DMS153 (cell line): ENCODE measurements at places on chromosomes 13 and 19.

- no peak for DNase-seq
These were observed 213.4 kb downstream of the ENOX1 start for GRCh38 chr13:43573361-43573740.

GRCh38 chr13:30744681-30745077 lies 9.3 kb downstream of the ALOX5AP start:
- no peak for DNase-seq

GRCh38 chr19:2289714-2290435 lies 7.9 kb upstream of the PEAK3 start:
- no peak for DNase-seq

DNA sequence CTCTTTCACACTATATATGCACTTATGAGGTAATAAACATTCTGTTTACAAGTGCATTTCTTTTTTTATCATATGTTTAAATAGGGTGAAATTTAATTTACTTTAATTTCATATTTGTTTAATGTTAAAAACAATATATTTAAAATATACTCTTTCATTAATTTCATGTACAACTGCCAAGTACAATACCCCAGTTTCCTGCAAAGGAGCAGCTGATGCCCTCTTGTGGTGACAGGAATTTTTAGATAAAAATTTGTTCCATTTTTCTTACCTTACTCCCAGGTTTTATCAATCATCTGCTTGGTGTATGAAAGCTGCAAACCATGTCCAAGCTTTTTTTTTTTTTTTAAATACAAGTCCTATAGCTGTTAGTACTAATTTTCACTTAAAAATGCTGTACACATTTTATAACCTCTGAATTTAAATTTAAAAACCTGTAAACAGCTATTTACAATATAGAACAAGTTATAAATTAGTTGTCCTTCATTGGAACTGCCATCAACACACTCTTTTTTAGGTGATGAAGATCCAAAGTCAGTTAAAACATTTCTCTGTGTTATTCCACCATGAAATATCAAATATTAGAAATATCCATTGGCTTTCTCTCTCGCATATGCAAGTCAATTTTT lies 4.9 kb downstream of the PCDH20 start:
- DNase-seq = peak; percentile 1

DNA sequence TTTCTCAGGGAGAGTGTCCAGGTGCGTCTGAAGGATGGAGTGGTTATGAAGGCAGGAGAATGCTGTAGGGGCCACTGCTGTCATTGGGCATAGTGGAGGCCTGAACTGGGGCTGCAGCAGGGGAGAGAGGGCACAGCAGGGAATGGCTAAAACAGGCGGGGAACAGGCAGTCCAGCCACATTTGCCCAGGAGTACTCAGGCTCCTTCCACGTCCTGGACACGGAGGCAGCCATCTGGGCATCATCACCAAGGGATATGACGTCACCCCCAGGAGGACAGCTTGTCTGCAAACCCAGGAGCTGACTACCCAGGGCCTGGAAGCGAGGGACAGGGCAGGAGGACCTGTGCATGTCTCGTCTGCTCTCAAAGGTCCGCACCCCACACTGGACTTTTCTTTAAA lies 22.2 kb downstream of the VSTM2B start:
- DNase-seq = no peak

- no peak for DNase-seq
These were observed 21.0 kb upstream of the UFM1 start for GRCh38 chr13:38328699-38329098.

DNA sequence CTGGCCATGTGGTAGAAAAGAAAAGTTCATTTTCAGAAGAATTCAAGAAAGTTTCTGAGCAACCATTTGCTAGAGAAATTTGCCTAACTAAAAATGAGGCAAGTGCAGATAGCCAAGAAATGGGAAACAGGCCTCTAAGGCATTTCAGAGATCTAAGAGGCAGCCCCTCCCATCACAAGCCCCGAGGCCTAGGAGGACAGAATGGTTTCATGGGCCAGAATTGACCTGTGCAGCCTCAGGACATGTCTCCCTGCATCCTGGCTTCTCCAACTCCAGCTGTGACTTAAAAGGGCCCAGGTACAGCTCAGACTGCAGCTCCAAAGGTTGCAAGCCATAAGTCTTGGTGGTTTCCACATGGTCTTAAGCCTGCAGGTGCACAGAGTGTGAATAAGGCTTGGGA lies 3.3 kb upstream of the ZNF546 start:
- no peak for DNase-seq

DNA sequence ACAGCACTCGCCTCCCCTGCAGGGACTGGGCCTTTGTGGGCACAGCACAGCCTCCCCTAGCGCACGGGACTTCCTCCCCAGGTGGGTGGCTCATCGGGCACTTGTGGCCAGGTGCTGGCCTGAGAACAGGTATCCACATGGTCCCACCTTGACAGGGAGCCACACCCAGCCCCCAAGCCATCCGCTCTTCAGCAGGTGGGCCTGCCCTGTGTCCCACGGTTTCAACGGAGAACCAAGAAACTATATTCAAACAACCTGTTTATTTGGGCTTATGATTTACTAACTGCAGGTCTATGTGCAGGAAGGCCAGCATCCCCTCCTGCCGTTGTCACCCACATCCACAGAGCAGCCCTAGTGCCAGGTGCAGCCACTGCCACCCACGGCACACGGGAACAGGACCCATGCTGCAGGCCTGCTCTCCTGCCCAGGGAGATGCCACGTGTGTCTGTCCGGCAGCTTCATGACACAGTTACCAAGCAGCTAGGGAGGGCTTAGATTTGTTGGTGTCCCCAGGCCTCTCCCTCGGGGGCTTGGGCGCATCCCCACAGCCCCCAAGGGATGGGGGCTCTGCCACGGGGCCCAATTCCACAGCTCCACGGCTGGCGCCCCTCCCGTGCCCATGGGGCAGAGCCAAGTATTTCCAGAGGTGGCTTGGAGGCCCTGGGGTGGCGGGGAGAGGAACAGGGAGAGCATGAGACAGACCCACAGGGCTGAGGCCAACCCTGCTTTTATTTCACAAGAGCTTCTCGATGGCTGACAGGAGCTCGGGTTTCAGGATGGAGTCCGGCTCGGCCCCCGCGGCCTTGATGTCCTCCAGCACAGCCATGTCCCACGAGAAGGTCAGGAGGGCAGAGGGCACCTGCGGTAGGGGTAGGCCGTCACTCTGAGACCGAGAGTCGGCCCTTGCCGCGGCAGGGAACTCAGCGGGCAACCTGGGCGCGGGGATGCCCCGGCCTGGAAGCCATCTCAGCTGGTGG lies 12.5 kb downstream of the UBXN6 start:
- no peak for DNase-seq

- no peak for DNase-seq
These were observed 39.3 kb upstream of the UBE2L5 start for GRCh38 chr13:30382836-30383525.

DNA sequence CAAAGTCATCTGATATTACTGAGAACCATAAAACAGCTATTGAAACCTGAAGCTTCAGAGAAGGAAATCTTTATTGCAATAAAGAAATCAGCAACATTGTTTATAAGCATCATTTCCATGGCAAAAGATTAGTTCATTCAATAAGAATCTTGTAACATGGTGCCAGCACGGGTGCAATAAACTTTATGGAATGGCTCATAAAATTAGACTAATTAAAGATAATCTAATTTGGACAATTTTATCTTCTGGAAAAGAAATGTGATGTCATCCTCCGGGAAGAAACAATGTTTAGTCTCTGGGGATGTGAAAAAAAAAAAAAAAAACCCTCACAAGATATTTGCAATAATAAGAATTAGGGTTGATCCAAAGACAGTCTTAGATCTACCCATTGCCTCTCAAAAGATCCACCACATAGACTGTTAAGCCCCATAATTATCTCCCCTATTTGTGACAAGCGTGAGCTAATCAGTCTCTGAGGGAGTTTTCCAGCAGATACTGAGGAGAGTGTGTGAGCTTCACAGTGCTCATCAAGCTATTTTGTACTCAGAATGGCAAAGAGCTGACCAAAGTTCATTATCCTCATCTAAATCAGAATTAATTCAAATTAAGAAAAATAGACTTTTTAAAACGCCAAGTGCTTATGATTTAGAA lies 297.0 kb upstream of the EDNRB start:
- no peak for DNase-seq

DNA sequence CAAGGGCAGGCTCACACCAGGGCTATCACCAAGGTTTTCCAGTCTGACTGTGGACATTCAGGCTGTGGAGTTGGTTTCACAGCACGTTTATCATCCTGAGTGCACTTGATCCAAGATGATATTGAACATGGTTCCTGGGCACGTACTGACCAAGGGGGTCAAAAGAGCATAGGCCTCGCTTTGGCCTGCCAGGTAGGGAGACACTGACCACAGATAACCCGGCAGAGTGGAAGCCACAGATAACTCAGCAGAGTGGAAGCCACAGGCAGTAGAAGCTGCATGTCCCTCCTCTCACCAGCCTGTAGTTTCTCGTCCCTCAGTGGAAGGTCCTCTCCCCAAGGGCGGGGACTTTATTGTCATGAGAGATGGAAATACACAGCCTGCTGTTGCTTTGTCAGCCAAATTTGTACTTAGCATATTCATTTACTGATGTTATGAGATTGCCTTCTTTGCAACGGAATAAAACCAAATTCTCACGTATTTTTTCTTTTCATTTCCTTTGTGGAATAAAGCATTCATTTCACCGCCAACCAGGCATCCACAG lies 8.8 kb upstream of the KRTDAP start:
- no peak for DNase-seq

GRCh38 chr13:31014456-31014855 lies 82.0 kb downstream of the TEX26 start:
- DNase-seq = no peak

DNA sequence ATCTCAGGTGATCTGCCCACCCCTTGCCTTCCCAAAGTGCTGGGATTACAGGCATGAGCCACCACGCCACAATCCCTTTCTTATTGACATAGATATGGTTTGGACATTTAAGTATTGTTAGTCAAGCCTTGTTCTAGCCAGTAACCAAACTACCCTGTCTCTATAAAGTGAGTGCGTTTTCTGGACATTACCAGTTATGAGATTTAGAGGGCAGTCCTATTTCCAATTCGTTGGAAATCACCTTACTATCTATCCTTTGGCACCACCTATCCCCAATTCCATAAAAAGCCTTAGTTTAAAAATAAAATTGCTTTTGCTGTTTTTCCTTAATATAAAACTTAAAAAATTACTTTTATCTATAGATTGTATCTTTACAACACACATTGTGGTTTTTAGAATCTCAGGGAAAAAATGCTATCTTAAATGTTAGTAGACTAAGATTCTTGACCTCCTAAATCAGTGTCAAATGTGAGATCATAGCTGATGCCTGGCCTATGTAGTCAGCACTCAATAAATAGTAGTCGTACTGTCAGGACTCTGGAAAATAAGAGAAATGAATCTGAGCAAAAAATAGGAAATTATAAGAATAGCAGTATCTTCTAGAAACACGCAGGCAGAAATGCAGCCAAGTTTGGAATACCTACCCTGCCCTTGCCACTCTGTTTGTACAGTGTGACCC lies 57.0 kb downstream of the NUFIP1 start:
- no peak for DNase-seq

DNA sequence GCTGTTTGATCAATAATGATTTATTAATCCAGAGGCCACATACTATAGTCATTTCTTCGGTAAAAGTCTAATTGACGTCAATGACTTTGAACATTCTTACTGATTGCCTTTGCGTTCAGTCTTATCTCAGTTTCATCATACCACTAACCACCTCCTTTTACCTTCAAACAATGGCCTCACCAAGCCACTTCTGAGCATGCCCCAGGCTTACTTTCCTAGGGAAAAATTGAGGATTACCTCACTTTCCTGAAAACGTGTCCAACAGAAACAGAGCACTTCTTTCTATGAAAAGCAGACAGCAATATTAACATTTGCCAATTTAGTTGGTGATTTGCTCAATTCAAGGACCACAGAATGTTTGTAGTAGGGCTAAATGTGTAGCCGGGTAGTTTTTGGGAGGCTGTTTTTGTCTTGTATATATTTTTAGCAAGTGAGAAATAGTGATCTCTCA lies 157.6 kb downstream of the KLF5 start:
- no peak for DNase-seq

DNA sequence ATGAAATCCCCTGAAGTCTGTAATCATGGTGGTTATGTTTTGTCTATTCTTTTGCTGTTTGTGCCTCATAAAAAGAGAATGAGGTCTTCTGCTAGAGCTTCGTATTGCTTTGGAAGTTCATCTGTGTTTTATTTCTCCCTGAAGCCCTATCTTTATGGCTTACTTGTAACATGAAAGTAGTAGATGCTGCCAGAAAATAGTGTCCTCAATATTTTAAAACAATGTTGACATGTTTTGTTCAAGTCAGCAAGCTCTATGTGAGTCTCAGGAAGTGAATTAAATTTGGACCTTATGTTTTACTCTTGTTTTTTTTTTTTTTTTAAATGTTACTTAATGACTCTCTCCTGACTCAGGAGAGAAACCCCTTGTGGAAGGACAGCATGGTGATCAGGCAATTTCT lies 130.5 kb downstream of the B3GLCT start:
- no peak for DNase-seq

GRCh38 chr13:107493266-107493665 lies 722.1 kb downstream of the LIG4 start:
- no peak for DNase-seq

DNA sequence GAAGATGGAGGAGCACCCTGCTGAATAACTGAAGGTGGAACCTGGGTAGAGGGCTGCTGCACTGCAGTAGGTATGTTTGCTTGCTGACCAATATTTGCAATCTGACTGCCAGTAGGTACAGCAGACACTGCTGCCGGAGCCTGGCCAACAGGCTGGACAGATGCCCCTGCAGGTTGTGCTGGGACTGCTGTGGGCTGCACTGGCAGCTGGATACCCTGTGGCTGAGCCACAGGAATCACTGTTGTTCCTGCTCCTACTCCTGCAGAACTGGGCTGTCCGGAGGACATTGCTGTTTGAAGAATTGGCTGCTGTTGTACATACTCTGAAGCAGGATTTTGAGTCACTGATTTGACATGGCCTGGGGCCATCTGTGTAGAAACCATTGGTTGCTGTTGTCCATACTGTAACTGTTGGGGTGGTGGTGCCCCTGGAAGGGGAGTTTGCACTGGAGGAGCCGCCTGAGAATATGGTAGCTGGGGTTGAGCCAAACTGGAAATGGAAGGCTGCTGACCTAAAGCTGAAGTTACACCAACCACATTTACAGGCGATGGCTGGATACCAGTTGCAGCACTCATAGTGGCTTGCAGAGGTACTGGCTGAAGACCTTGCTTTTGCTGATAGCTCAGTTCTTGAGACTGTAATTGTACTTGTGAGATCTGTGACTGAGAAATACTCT lies 2.2 kb downstream of the TSC22D1 start:
- DNase-seq = no peak

- DNase-seq = no peak
These were observed 47.4 kb downstream of the FLT3 start for GRCh38 chr13:28052945-28053344.

DNA sequence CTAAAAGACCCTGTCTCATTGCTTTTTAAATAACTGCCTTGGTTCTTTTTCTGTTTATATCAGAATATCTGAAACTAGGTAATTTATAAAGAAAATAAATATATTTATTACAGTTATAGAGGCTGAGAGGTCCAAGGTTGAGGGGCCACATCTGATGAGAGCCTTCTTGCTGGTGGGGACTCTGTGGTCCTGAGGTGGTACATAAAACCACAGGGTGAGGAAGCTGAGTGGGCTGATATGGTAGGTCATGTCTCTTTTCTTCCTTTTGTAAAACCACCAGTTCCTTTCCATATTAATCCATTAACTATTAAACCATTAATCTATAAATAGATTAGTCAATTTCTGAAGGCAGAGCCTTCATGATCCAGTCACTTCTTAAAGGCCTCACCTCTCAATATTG lies 109.5 kb upstream of the SPRY2 start:
- no peak for DNase-seq

- DNase-seq = no peak
These were observed 720 bp downstream of the FARP1 start for GRCh38 chr13:98143601-98144026.

- DNase-seq = no peak
These were observed 14.9 kb downstream of the ARHGAP33 start for GRCh38 chr19:35789978-35790944.
